ENCODE measurements at places on chromosomes 4 and X. TPM values are rescaled to one million over a fixed set of nuclear protein-coding genes. Genes with fewer than 3 reads are reported as not detected.

Gene VEGFC
- 0.11 TPM for total RNA-seq

Gene SHISA3
- total RNA-seq = 0.18 TPM

Gene CYBB
- total RNA-seq = 1.1 TPM

Gene KLKB1
- total RNA-seq = 0.20 TPM

Gene C4orf50
- 0.08 TPM for total RNA-seq

Gene MAGED2
- total RNA-seq = 25.0 TPM

Data from activated T-cell treated with anti-CD3 and anti-CD28 coated beads, Interleukin-2, amount 50 U/mL, for 4 hours (primary cell).